ENCODE measurements at places on chromosomes 5 and 9.

- no peak for DNase-seq
Measured at GRCh38 chr5:142981475-142981874, 211.3 kb downstream of the ARHGAP26 start.

DNA sequence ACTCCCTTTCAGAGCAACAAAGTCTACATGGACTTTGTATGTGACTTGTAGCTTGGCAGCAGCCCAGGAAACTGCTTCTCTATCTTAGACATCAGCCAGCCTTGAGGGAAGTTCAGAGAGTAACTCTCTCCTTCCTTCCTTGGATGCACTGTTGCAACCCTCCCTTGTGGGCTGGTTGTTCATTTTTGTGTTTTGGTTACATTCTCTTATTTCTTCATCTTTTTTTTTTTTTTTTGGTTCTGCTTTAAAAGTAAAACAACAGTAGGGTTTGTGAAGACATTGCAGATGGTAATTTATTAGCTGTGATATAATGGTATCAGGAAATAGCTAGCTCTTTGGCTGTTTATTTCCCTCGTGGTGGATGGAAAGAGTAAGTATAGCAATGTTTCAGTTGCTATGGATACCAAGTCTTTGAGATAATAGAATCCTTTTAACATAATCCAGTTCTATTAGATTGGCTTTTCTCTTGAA lies 97.9 kb upstream of the MAMDC2 start:
- DNase-seq, result no peak

DNA sequence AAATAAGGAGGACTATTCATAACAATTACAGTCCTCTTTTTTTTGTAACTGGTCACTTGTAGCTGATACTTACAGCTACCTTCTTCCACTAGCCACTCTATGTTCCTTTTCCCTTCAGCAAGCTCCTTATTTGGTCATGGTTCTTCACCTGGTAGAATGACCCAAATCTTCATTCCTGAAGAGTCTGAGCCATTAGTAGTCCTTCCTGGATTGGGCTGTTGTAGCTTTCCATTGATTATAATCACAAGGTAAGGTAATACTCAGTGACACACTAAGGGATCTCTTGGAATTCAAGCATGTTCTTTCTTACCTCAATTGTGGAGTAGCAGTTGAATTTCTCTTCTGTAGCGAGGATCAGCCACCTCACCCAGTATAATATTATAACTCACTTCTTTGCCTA lies 25.5 kb upstream of the ITGA2 start:
- no peak for DNase-seq

- DNase-seq, result no peak
Measured at GRCh38 chr5:41335596-41336181, 122.4 kb upstream of the C6 start.

GRCh38 chr5:172380301-172380986 lies 73.9 kb downstream of the SH3PXD2B start:
- DNase-seq, result no peak

GRCh38 chr5:150137168-150137957 lies 18.3 kb downstream of the PDGFRB start:
- no peak for DNase-seq

- DNase-seq, result no peak
Measured at GRCh38 chr5:51047369-51047768, 335.9 kb upstream of the ISL1 start.

GRCh38 chr5:126682856-126683255 lies 82.1 kb downstream of the PHAX start:
- DNase-seq, result no peak
